ENCODE measurements at places on chromosomes 7 and 10.

DNA sequence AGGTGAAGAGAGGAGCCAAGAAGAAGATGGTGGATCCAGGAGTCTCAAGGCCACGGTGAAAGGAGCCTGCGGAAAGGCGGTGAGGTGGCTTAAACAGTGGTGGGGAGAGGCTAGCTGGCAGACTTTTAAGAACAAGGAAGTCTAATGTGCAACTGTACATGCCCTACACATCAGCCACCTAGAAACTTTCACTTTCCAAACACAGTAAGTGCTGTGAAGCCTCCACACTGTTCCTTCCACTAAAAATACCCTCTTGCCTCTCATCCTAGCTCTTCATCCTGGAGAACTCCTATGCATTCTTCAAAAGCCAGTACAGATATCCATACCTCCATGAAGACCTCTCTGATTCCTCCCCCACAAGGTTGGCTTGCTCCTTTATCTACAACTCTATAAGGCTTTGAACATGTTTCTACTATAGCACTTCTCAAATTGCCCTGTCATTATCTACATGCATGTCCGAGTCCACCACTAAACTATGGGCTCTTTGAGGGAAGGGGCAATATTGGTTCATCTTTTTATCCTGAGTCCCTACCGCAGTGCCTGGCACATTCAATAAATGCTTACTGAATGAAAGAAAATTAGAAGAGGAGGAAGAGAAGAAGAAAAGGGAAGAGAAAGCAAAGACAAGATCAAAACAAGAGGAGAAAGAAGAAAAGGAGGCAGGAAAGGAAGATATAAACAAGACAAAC lies 54.2 kb downstream of the DNAJC12 start:
- DNase-seq = no peak

- DNase-seq = no peak
Measured at GRCh38 chr7:96034940-96035727, 262.8 kb downstream of the DYNC1I1 start.

- peak; percentile 91 for DNase-seq
Measured at GRCh38 chr7:151503902-151504714, 15.6 kb downstream of the RHEB start.

- DNase-seq = peak; percentile 10
Measured at GRCh38 chr10:6647811-6648526, 67.9 kb upstream of the PRKCQ start.

GRCh38 chr7:34160261-34160752 lies 255.0 kb downstream of the BMPER start:
- peak; percentile 97 for DNase-seq

DNA sequence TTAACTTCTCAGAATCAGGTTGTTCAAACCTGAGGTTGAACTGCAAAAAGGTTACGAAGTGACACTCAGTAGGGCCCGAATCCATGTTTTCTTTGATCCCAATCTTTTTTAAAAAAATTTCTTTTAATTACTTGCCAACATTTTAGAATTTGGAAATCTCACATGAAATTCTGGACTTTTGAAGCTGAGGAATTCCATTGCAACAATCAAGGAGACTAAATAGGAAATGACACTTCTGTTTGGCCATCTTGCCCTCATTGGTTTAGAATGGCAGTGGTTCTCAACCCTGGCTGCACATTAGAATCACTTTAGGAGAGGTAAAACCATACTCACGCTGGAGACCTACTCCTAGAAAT lies 471 bp upstream of the TOMM7 start:
- peak; percentile 20 for DNase-seq

DNA sequence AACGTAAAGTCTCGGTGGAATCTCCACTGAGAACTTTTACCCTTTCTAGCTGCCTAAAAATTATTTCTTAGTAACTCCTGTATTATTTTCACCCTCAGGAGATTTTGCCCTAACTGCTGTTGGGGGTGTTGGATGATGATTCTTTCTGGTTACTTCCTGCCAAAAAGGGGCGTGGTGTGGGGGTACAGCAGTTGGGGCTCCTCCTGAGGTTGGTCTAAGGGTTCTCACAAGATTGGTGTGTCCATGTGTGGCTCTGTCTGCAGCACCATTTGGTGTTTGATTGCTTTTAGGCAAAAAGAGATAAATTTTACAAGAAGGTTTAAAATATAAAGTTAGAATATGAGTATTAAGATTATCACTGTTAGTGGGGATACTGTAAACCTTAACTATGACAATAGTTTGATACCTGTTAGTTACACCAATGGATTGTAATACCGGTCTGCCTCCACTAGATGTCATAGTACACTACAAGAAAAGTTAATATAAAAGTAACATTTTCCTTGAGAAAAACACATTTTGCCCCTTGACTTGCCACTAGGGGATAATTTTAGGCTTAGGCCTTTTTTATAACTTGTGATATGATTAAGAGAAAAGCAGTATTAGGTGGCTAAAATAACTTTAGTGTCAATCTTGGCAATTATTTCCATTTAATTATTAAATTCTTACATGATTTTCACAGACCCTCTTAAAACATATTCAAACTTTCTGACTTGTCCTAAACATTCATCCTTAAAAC lies 928.7 kb downstream of the IPMK start:
- peak; percentile 60 for DNase-seq

- DNase-seq = peak; percentile 3
Measured at GRCh38 chr7:115009139-115009538, 87.2 kb downstream of the MDFIC start.

- peak; percentile 29 for DNase-seq
Measured at GRCh38 chr7:102842284-102842683, 70.5 kb upstream of the LRRC17 start.

DNA sequence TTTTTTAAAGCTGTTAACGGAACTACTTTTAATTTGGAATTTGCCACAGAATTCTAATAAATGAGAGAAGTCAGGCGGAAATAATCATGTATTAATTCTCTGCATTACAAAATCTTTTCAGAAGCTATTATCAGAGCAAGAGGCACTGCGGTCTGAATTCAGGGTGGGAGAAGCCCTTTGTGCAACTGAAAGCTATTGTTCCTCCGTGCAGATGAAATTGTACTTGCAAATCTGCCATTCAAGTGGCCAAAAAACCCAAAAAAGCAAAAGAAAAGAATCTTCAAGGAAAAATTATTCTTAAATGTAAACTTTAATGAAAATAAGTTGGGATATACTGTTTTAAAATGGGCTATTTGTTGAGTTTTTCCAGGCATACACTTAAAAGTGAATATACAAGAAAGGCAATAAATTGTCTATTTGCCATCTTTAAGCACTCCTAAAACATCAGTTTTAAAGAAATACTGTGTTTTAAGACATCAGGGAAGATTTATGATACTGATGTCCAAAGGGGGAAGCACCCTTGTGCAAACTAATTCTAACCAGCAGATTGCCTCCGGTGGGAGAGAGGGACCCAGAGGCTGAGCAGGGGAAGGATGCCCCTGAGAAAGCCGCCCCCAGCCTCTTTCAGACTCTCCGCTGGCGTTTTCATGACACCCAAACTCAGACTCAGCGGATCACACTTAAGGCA lies 351.2 kb downstream of the DNAJB6 start:
- DNase-seq = no peak

DNA sequence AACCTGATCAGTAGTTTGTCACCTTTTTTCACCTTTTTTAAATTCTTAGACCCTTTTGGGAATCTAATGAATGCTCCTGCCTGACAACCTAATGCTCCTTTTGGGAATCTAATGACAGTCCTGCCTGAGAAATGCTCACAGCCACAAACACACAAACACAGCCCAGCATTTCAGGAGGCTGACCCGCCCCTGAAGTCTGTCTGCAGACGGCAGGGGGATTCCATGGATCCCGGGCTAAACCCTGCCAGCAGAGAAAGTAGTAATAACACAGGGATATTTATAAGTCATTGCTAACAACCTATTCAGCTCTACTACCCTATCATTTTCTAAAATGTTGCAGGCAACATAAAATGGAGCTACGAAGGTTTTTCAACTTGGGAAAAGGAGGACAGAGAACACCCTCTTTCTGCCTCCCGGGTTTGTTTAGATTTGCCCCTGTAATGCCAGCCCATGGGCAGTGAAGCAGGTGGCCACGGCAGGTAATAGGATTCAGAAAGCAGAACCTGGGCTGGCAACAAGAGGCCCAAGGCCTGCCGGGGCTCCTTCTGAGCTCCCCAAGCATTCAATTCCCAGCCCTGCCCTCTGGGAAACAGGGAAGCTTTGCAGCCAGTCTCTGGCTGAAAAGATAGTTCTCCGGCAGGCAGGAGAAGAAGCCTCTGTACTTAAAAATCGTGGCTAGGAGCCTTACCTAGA lies 65.2 kb downstream of the CREB3L2 start:
- DNase-seq = no peak

- no peak for DNase-seq
Measured at GRCh38 chr7:4319280-4319679, 362.8 kb upstream of the FOXK1 start.

GRCh38 chr7:106614751-106615150 lies 46.2 kb downstream of the CCDC71L start:
- DNase-seq = no peak

DNA sequence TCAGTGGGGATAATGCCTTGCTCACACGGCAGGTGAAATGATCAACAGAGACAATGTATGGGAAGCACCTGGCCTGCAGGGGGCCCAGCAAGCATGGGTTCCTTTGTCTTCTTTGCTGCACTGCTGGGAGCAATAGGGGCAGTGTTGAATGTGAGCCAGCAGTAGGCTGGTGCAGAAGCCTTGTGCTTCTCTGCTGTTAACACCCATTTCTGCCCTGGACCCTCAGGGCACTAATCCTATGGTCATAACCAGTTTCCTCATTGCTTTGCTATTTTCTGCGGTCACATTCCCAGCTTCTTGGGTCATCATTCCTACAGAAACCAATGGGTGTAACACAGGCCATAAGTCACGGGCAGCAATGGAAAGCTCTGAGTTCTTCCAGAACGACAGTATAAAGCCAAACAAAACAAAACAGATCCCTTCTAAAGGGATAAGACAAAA lies 10.9 kb upstream of the LGI1 start:
- peak; percentile 83 for DNase-seq

DNA sequence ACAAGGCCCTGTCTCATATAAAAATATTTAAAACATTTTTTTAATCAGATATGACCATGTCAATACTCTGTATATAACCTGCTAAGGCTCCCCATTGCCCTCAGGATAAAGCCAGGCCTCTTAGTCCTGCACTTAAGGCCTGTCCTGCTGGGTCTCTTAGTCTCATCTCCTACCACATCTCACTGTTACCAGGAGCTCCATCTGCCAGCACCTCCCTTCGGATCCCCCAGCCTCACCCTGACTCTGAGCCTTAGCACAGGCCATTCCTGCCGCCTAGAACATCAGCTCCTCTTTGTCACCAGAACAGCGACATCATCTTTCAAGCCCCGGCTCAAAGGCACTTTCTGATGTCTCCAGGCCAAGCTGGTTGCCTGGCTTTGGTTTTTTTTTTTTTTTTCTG lies 25.7 kb upstream of the GTF2IRD1 start:
- DNase-seq = no peak

- no peak for DNase-seq
Measured at GRCh38 chr10:116254422-116255155, 18.4 kb downstream of the GFRA1 start.

DNA sequence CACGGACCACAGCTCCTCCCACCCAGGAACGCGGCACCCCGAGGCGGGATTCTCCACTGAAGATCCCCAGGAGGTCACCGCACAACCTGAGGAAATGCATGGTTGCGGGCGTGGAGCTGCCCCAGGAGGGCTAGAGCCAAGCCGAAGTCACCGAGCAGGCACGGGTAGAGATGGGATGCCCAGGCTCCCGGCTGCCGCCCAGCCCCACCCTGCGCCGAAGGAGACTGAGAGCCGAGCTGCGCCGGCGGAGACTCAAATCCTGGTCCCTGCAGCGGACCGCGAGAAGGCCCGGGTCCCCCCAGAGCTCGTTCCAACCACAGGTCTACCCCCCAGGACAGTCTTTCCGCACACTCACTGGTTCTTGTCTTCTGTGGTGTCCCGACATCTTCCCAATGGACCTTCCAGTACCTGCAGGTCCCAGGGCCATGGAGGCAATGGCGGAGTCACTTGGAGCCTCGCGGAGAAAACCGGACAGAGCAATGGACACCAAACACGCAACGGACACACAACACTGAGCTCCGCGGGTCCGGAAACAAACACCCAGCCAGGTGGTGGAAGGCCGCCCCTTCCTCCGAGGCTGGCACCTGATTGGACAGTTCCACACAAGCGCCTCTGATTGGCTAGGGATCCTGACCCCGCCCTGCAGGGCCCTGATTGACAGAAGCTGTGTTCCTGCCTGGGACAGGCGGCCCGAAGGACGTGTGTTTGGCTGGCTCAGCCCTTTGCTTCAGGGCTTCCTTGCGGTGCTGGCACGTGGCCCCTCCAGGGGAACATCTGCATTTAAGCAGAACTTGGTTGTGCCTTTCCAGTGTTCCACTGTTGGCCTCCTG lies 331.9 kb upstream of the NUPR2 start:
- no peak for DNase-seq

DNA sequence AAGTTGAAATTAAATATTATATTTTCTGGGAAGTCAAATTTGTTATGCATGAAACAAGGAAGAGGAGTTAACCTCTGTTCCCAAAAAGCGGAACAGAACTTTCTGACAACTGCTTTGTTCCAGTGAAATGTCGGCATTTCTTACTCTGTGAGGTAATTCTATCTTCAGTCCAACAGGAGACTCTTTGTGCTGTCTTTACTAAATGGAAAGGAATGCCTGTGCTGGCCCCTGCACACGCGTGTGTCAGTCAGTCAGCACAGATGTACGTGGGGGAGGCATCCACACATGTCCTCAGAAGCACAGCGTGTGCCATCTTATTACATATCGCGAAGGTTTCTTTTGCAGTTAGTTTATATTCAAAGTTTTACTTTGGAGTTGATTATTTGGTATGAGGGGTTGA lies 37.5 kb downstream of the NET1 start:
- peak; percentile 93 for DNase-seq

DNA sequence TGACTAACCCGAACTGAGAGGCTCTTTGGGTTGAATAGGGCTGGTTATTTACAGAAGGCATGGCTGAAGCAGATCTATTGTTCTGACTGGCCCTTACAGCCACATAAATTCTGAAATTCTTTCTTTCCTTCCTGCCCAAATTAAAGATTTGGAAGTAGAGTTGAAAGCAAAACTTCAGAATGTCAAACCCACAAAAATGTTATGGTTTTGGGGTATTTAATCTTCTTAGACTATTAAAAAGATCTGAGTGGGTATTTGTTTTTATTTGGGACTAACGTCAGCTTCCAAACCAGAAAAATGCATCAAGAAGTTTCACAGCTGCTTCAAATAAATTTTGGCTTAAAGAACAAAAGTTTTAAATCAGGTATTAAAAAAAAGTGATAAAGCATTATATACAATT lies 124.5 kb downstream of the AHR start:
- no peak for DNase-seq

- peak; percentile 6 for DNase-seq
Measured at GRCh38 chr10:110310741-110311140, 6.0 kb upstream of the SMNDC1 start.

DNA sequence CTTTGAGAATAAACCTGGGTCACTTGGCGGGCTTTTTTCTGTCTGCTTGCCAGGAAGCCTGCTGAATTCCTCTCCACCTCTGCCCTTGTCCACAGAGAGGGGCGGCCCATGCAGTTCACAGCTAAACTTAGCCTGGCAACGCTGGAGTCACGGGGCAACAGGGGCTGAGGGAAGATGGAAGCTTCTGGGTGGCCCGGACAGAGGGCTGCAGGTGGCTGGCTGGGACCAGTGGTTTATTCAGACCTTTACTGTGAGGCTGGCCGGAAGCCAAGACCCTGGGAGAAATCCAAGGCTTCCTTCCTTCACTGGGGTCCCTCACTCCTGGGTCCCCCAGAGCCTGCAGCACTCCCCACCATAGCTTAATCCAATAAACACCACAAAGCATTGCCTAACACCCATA lies 17.0 kb downstream of the ITPRIP start:
- DNase-seq = no peak

All from GM23248 (cell line).